Osteoblast (primary cell): ENCODE measurements at places on chromosomes 7 and 10.

GRCh38 chr7:69878015-69878414 lies 279.7 kb downstream of the AUTS2 start:
- no peaks in the 10 kb centered on the region for H3K4me1 ChIP-seq
- no peaks in the 10 kb centered on the region for H3K36me3 ChIP-seq
- no peak overlapping the region for H3K27ac ChIP-seq
- no peak overlapping the region for H3K4me3 ChIP-seq
- no peak for DNase-seq

- H3K4me1 ChIP-seq = peaks cover 4% of the 10 kb centered on the region
- peak; percentile 93 for DNase-seq
- H3K36me3 ChIP-seq = no peaks in the 10 kb centered on the region
- H3K27ac ChIP-seq = no peak within 1 kb of the TSS
- peak within 1 kb of the TSS; percentile 73 for H3K4me3 ChIP-seq
- H3K27me3 ChIP-seq = peaks cover 25% of the 10 kb centered on the region
Measured at GRCh38 chr7:120857588-120858573, at the start of gene TSPAN12. Gene TSPAN12 (minus strand): TSS chr7:120858144. CDS start chr7:120856763, 1,381 bp downstream.

- H3K27ac ChIP-seq = peak overlapping the region; percentile 97
- peaks cover 21% of the 10 kb centered on the region for H3K36me3 ChIP-seq
- H3K27me3 ChIP-seq = no peaks in the 10 kb centered on the region
- H3K4me3 ChIP-seq = peak overlapping the region; percentile 88
- H3K4me1 ChIP-seq = peaks cover 14% of the 10 kb centered on the region
- DNase-seq = peak; percentile 86
Measured at GRCh38 chr7:88218836-88219605, 817 bp downstream of the SRI start.

- no peaks in the 10 kb centered on the region for H3K27me3 ChIP-seq
- no peak for DNase-seq
- no peaks in the 10 kb centered on the region for H3K4me1 ChIP-seq
- H3K27ac ChIP-seq = no peak overlapping the region
Measured at GRCh38 chr10:60029475-60029874, 123.1 kb upstream of the CCDC6 start.

- H3K4me3 ChIP-seq = no peak overlapping the region
- no peaks in the 10 kb centered on the region for H3K27me3 ChIP-seq
Measured at GRCh38 chr10:95850791-95851190, 57.0 kb upstream of the CC2D2B start.

DNA sequence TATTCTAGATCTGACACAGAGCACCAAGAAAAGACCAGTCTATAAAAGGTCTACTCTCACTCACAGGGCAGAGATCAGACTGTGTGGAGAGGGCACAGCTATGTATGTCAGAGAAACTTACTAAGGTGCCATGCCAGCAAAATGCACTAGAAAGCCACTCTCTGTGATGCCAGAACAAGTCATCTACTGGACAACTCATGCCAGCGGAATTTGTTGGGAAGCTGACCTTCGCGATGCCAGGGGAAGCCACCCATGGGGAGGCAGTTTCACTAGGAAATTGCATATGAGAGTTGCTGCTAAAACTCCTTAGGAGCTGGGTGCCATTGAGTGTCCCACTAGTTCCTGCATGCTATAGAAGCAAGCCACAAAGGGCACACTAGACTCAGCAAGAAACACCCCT lies 58.5 kb downstream of the MICU1 start:
- DNase-seq = peak; percentile 26
- peaks cover 26% of the 10 kb centered on the region for H3K4me1 ChIP-seq
- H3K4me3 ChIP-seq = peak overlapping the region; percentile 36
- H3K27me3 ChIP-seq = no peaks in the 10 kb centered on the region
- peak overlapping the region; percentile 74 for H3K27ac ChIP-seq

GRCh38 chr7:90720984-90721760 lies 125.1 kb downstream of the CDK14 start:
- peaks cover 41% of the 10 kb centered on the region for H3K4me1 ChIP-seq
- DNase-seq = no peak
- H3K27me3 ChIP-seq = no peaks in the 10 kb centered on the region
- peak overlapping the region; percentile 38 for H3K27ac ChIP-seq

GRCh38 chr10:132521466-132522102 lies 16.0 kb upstream of the INPP5A start:
- H3K27ac ChIP-seq = no peak overlapping the region
- no peaks in the 10 kb centered on the region for H3K36me3 ChIP-seq
- no peaks in the 10 kb centered on the region for H3K27me3 ChIP-seq
- peak; percentile 57 for DNase-seq
- peaks cover 22% of the 10 kb centered on the region for H3K4me1 ChIP-seq

DNA sequence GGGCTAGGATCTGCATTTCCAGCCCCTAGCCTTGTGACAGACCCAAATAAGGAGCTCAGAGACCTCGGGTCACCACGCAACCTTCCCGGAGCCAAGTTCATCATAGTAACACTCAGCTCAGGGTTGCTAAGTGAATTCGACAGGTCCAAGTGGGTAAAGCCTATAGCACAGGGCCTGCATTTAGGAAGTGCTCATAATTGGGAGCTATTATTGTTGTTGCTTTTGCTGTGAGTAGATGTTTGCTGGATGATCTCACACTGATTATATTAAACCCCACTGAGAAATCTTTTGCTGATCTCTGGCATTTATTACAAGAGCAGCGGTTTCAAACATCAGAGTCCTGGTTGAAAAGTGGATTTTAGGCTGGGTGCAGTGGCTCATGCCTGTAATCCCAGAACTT lies 20.3 kb upstream of the SAR1A start:
- no peaks in the 10 kb centered on the region for H3K27me3 ChIP-seq
- peak; percentile 73 for DNase-seq
- H3K4me1 ChIP-seq = peaks cover 54% of the 10 kb centered on the region
- H3K4me3 ChIP-seq = peak overlapping the region; percentile 21
- peak overlapping the region; percentile 95 for H3K27ac ChIP-seq
- H3K36me3 ChIP-seq = no peaks in the 10 kb centered on the region

- peaks cover 75% of the 10 kb centered on the region for H3K36me3 ChIP-seq
- no peaks in the 10 kb centered on the region for H3K4me1 ChIP-seq
- no peak overlapping the region for H3K27ac ChIP-seq
- H3K27me3 ChIP-seq = no peaks in the 10 kb centered on the region
Measured at GRCh38 chr7:152158801-152159587, 133.5 kb downstream of the GALNT11 start.

- peak; percentile 88 for DNase-seq
- H3K4me1 ChIP-seq = no peaks in the 10 kb centered on the region
- no peaks in the 10 kb centered on the region for H3K36me3 ChIP-seq
- H3K4me3 ChIP-seq = no peak overlapping the region
Measured at GRCh38 chr7:157009778-157010587, 480 bp downstream of the MNX1 start.

DNA sequence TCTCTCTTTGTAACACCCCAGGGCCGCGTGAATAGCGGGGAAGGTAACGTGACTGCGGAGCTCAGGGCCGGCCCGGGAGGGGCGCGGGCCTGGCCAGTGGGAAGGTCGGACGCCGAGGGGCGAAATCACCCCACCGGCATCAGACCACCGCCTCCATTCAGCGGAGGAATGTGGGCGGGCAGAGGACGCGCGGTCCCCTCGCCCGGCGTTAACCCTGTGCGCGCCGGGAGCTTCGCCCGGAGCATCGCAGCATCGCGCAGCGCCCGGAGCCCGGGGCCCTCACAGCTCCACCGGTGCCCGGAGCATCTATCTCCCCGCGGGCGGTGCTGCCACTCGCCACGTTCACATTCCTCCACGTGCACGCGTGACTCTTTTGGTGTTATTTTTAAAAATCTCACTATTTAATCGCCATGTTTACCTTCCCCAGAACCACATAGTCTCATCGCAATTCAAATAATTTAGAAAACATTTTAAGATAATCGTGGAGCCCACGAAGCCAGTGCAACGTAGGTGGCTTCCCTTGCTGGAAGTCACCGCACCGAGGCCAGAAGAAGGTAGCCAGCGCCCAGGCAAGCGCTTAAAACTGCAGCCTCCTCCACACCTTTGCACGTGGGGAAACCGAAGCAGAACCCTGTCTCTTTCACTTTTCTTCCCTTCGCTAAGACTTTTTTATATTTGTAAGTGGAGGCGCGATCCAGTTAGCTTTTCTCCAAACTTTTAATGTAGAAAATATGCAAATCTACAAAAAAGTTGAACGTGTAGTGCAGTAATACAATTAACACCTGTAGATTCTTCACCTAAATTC lies 21.8 kb downstream of the FGFBP3 start:
- no peaks in the 10 kb centered on the region for H3K27me3 ChIP-seq
- peak; percentile 81 for DNase-seq
- no peaks in the 10 kb centered on the region for H3K36me3 ChIP-seq
- peaks cover 23% of the 10 kb centered on the region for H3K4me1 ChIP-seq

GRCh38 chr10:7532723-7533498 lies 122.1 kb upstream of the SFMBT2 start:
- no peaks in the 10 kb centered on the region for H3K36me3 ChIP-seq
- no peak overlapping the region for H3K27ac ChIP-seq
- no peak overlapping the region for H3K4me3 ChIP-seq
- DNase-seq = no peak
- no peaks in the 10 kb centered on the region for H3K27me3 ChIP-seq

DNA sequence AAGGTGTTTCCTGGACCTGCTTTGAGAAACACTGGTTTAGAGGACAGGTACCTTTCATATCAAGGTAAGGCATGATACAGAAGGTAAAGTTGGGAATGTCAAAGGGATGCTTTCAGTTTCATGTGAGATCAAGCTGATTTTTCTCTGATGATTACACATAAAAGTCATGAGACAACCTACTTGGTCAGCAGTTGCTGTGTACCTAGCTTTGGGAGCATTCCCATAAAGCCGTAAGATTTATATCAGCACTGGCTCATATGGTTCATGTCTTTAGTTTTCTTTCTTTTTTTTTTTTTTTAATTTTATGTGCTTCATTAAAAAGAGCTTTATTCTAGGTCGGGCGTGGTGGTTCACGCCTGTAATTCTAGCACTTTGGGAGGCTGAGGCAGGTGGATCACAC lies 265.3 kb upstream of the LRGUK start:
- no peak overlapping the region for H3K27ac ChIP-seq
- H3K27me3 ChIP-seq = no peaks in the 10 kb centered on the region
- no peak overlapping the region for H3K4me3 ChIP-seq
- DNase-seq = no peak
